ENCODE measurements at places on chromosomes 12 and 14.

GRCh38 chr14:101193106-101193844 is 289.8 kb upstream of the RTL1 start:
- no peak for DNase-seq

DNA sequence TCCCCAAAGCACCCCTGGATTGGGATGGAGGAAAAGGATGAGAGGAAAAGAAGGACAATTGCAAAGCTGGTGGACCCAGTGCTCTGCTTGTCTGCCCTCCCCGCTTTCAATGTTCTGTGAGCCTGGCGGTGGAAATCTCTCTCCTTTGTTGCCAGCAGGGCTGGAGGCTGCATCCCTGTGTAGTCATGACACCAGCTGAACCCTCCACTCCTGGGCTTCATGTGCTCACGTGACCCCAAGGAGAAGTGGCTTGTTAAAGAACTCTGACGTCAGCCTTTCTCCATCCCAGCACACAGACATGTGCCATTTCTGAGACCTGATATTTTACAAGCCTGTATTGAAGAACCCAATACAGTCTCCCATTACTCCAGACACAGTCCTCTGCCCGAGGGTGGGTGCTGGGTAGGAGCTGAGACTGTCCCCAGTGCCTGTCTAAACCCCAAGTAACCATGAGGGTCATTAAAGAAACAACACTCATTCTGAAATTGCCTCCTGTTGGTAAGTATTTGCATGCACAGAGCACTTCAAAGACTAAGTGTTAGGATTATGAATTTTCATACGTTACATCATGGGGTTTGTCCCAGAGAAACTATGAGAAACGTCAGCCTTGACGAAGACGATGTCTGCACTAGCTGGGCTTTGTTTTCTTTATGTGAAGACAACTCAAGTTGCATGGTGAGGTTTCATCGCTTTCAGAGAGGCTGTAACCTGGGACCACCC is 21.7 kb downstream of the GALNT16 start:
- DNase-seq: no peak

DNA sequence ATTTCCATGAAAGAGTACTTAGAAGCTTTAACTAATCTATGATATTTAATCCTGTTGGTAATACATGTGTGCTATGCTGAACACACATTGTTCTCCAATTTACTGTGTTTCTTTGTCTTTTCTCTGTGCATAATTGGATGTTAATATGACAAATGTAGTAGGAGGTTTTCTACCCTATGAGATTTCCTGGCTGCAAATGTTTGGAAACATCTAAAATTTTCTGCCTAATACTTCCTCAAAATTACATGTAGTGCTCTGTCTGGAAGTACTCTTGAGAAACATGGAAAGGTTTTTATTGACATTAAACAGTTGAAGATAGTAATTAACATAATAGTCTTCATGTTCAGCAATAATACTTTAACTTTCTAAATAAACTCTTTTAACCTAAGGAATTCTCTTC is 213.0 kb downstream of the KITLG start:
- DNase-seq: no peak

GRCh38 chr14:66601932-66602578 is 94.1 kb downstream of the GPHN start:
- DNase-seq: no peak

GRCh38 chr12:117189725-117190209 is 503 bp downstream of the FBXO21 start:
- DNase-seq: peak; percentile 6

GRCh38 chr12:131827961-131828534 is at the start of gene MMP17:
TSS of gene MMP17 (plus strand) at chr12:131828393. CDS start at chr12:131828495, 102 bp downstream.
- DNase-seq: no peak

All from nucleus accumbens (tissue), 56 donors.